ENCODE measurements at places on chromosomes 3 and 15.
A peak's percentile ranks its signal among the peaks of the same experiment; 100 is the strongest.

DNA sequence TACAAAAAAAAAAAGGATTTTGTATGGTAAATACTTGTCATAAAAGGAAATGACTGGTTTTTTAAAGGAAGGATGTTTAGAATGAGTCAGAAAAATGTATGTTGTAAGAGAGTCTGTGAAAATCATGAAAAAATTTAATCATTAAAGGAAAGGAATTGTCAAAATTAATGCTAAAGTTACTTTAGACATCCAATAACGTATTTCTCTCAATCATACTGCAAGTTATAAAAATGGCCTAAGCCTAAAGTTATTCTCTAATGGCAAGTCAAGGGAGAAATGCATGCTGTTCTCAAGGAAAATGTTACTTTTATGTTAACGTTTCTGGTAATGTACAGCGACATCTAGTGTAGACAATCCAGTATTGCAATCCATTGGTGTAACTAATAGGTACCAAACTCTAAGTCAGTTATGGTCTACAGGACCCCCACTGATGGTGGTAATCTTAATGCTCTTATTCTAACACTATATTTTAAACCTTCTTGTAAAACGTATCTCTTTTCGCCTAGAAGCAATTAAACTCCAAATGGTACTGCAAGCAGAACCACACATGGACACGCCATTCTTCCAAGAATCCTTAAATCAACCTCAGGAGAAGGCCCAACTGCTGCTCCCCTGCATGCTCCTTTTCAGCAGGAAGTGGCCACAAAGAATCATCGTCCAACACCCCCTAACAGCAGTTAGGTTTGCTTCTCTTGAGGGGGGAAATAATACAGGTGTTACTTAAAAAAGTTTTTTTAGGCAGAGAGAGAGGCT lies 35.2 kb downstream of the NCEH1 start:
- peak; percentile 52 for DNase-seq

- DNase-seq: no peak
Measured at GRCh38 chr15:70708839-70709238, 54.5 kb downstream of the UACA start.

DNA sequence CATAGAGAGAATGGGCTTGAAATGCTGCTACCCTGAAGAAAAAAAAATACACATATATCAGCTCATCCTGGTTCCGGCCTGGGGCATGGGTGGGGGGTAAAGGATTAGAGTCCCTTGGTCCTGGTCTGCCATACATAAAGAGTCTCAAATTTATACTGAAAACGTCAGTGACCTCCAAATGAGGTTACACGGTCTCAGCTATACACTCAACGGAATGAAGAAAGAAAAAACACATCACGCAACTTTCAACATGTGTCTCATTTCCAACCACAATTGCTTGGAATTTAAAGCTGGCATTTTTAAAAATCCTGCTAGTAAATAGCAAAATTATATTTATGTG lies 612.8 kb downstream of the MCTP2 start:
- no peak for DNase-seq

- DNase-seq: no peak
Measured at GRCh38 chr15:72866182-72866581, 82.6 kb upstream of the ADPGK start.

DNA sequence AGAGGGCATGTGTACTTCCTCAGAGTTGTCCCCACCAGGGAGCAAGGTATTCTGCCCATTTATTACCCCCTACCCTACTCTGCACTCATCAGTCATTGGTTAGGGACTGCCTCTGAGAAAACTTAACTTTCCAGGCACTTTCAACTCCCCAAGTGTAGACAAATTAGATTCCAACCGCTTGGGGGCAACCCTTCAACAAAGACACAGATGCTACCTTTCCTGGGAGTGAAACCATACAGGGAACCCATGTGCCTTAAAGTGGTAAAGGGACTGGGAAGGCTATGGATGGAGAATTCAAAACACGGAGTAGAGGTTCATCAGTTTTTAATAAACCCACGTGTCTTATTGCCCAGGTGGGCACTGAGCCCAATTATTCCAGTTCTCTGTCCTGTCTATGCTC lies 19.4 kb upstream of the UBE2E2 start:
- peak; percentile 31 for DNase-seq

GRCh38 chr3:58664611-58665010 lies 2.0 kb downstream of the FAM3D start:
- DNase-seq: no peak

- DNase-seq: no peak
Measured at GRCh38 chr3:42434777-42435380, 24.5 kb upstream of the LYZL4 start.

Measured in GM12865 (cell line).